Thymus (tissue), 14 donors: ENCODE measurements at places on chromosomes 3 and 15. TPM values are rescaled to one million over a fixed set of nuclear protein-coding genes. Genes with fewer than 3 reads are reported as not detected.
A peak's percentile ranks its signal among the peaks of the same experiment; 100 is the strongest.

RLBP1 gene
- total RNA-seq: 0.14 TPM

DNA sequence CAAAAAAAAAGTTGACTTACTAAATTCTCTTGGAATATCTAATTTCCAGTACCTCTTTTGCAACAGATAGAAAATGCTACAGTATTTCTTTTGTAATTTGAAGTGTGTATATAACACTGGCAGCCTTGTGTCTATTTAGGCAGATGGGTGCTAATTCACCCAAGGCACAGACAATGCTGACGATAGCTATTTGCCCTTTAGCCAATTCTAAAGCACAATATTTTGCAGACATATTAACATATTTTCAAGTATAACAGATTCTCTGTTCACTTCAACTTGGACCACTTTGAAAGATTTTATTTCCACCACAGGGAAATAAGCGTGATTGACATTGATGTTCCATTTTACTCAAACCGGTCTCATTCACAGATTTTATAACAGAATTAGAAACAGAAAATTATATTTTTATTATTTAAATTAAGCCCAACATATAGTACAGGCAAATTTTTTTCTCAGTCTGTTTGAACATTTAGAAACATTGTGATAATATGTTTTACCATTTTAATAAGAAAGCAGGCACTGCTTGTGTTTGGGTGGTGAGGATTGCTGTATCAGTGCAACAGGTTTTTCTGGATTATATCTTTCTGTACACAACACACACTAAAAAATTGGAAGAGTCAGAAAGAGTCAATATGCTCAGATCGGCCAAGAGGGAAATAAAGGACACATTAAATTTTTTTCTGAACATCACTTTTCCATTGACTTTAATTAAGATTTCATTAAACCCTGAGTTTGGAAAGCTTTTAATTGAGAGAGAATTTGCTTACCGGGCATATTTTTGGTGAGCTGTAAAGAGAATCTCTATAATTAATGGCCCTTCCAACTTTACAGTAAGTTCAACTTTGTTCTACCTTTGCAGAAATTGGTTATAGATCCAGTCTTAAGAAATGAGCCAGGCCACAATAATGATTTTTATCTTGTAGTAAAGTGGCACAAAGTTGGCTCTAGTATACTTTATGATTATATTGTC, 327.3 kb upstream of the NR2F2 start:
- H3K27ac ChIP-seq: no peak overlapping the region
- DNase-seq: no peak
- H3K27me3 ChIP-seq: peaks cover 20% of the 10 kb centered on the region
- H3K36me3 ChIP-seq: no peaks in the 10 kb centered on the region
- no peak overlapping the region for H3K4me3 ChIP-seq

DNA sequence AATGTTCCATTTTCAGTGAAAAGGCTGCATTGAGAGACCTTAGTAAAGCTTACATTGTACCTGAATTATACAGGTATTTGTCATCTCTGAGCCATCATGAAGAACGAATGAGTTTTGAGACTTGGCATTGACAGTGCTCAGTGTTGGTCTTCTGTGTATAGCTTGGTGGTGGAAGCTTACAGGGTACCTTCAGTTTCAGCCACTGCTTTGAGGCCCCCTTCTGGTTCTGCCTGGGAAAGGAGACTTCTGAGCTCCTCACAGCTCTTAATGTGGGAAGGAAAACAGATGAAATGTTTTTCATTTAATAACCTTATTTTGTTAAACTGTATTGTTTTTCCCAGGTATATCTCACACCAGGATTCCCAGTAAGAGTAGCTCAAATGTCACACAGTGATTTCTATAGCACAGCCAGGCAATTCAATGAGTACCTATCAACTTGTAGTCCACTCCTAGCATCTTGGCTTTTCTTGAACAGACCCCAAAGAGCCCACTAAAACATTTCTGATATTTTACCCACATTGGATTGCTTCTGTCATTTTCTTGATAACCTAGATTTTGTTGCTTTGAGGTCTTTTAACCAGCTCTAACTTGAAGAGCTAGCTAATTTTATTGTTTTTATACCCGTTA, 5.6 kb downstream of the SERPINI1 start:
- no peak for DNase-seq
- H3K4me1 ChIP-seq: no peaks in the 10 kb centered on the region
- H3K36me3 ChIP-seq: peaks cover 3% of the 10 kb centered on the region
- H3K4me3 ChIP-seq: no peak overlapping the region

GRCh38 chr3:37228749-37229148, 54.4 kb upstream of the LRRFIP2 start:
- H3K4me3 ChIP-seq: no peak overlapping the region
- DNase-seq: no peak
- H3K36me3 ChIP-seq: no peaks in the 10 kb centered on the region
- no peak overlapping the region for H3K27ac ChIP-seq
- H3K27me3 ChIP-seq: no peaks in the 10 kb centered on the region

DNA sequence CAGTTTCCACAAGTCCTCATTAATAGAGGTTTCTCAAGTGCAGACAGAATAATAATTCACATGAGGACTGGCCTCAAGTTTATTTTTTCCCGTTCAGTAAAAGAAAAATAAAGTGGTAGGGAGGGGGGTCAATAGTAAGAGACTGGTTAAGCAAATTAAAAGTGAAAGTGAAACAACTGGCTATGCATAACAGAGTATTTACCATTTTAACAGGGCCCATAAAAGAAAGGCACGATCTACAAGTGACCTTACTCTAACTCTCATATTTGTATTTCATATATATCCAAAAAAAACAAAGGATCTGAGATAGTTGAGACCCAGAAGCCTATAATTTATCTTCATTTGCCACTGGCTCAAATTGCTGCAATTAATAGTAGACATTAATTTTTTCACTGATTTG, 686.3 kb downstream of the NTRK3 start:
- H3K27ac ChIP-seq: no peak overlapping the region
- H3K27me3 ChIP-seq: no peaks in the 10 kb centered on the region
- no peak for DNase-seq
- H3K36me3 ChIP-seq: no peaks in the 10 kb centered on the region
- no peak overlapping the region for H3K4me3 ChIP-seq

DNA sequence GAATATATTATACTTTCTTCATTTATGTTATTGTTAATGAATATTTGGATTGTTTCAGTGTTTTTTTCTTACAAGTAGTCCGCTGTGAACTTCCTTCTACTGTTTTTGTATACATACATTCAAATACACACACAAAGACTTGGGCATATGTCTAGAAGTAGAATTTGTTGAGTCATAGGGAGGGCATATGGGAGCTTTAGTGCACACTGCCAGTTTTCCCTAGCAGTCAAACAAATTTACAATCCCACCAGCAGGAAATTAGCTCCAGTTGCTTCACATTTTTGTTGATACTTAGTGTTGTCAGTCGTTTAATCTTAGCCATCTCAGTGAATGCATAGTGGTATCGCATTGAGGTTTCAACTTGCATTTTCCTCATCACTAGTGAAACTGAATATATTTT, 492.3 kb downstream of the DIPK2A start:
- H3K4me1 ChIP-seq: no peaks in the 10 kb centered on the region
- no peaks in the 10 kb centered on the region for H3K27me3 ChIP-seq
- no peak overlapping the region for H3K27ac ChIP-seq
- DNase-seq: no peak
- H3K36me3 ChIP-seq: no peaks in the 10 kb centered on the region
- H3K4me3 ChIP-seq: no peak overlapping the region

DNA sequence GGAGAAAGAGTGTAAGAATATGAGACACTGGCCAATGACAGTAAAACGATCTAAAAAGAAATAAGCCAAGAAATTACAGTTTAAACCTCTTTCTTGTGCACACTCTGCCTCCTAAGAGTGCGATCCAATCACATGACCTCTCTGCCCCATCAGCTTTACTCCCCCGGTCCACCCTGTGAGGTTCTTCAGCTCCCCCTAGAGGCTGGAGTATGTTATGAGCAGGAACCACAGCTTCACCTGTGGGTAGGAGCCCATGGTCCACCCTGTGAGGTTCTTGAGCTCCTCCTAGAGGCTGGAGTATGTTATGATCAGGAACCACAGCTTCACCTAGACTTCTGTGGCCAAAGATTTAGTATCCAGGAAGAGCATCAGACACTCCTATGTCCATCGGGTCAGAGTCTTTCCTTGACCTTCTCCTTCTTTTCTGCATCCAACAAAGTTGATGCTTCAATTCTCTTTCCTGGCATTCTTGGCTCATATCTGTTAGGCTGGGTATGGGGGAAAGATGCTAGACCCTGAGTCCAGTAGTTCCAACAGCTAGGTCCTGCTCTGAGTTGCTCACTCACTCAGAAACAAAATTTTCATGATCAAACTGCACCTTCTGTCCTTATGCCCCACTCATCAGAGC, 164.0 kb downstream of the MINAR1 start:
- DNase-seq: peak; percentile 86
- H3K4me1 ChIP-seq: no peaks in the 10 kb centered on the region
- H3K27me3 ChIP-seq: no peaks in the 10 kb centered on the region
- no peak overlapping the region for H3K4me3 ChIP-seq
- H3K27ac ChIP-seq: no peak overlapping the region

DNA sequence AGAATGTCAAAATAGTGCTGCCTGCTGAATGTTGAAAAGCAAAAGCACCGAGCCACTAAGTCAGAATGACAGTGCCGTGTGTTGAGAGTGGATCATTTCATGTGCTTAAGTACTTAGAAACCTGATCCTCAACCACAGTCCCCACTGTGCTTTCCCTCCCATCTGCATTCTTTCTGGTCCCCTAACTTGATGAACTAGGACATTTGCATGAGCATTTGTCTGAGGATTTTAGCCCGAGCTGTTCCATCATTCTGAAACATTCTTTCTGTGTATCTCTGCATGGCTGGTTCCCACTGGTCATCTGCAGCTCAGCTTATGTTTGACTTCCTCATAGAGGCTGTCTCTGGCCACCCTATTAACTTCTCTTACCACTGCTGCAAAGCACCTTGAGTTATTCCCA, 42.0 kb downstream of the SST start:
- H3K27ac ChIP-seq: no peak overlapping the region
- H3K4me3 ChIP-seq: no peak overlapping the region
- H3K27me3 ChIP-seq: no peaks in the 10 kb centered on the region
- no peak for DNase-seq
- H3K36me3 ChIP-seq: no peaks in the 10 kb centered on the region
